Stimulated activated naive CD8-positive, alpha-beta T cell treated with anti-CD3 and anti-CD28 coated beads, Interleukin-15, amount 100 ng/mL, for 72 hours (primary cell): ENCODE measurements at places on chromosomes 3 and 15.

DNA sequence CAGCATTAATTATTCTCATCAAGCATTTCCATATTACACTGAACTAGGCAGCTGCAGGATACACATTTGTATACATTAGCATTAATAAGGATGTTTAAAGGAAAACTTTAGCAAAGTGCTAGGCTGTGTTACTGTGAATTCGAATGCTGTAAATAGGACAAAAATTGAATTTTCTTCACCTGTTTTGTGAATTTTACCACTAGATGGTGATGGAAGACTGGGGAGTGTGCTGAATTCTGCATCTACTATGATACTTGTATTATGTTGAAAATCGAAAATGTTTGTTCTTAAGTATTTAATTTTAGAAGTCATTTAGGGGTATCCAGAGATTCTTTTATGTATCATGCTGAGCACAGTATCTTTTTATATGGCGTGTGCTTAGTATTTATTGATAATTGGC, 12.3 kb upstream of the P2RY14 start:
- DNase-seq = no peak

GRCh38 chr3:197573048-197573767, 17.4 kb upstream of the BDH1 start:
- no peak for DNase-seq

DNA sequence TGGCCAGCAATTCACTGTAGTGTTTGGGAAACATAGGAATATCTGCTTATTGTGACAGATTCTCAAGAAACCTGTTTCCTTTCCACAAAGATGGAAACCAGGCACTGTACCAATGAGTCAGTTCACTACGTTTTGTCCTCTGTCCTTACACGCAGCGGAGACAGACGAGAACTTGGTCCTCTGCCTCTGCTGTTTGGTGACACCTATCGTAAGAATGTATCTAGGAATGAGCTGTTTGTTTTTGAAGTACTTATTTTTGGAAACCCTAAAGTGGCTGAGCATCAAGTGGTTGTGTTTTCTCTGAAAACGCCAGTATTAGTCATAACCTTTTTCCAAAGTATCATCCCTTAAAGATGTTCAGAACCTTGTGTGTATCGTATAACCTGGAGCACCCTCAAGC, 93.0 kb downstream of the PGPEP1L start:
- no peak for DNase-seq

- no peak for DNase-seq
Observed at GRCh38 chr15:51696566-51696965, 15.3 kb downstream of the SCG3 start.

- DNase-seq = no peak
Observed at GRCh38 chr3:26438981-26439884, 183.3 kb upstream of the LRRC3B start.

- no peak for DNase-seq
Observed at GRCh38 chr3:56921573-56922453, 120.1 kb upstream of the ARHGEF3 start.

DNA sequence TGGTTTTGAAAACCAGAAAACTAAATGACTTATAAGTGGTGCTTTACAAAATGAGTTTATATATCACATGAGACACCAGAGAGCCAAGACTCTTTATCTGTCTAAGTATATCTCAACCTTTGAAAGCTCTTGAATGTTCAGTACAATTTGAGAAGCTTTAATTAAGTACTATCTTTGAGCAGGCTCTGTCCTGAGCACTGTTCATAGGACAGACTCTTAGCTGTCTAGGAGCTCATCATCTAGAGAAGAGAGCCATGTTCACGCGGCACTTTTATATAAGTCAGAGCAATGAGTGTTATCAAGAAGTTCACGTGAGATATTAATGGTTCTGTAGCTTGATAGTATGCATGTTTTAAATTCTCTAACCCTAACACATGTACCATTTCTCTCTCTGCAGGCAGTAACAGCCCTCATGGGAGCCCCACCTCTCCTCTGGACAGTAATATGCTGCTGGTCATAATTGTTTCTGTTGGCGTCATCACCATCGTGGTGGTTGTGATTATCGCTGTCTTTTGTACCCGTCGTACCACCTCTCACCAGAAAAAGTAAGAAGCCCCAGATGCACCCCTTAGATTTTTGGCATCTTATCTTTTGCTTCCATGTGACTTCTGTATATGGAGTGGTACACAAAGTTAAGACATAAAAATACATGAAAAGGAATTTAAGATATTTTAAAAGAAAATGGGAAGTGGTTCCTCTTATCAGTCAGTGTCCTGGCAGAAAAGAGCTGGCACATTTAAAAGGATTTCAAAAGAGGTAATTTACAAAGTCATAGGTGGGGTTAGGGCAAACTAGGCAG, 86.0 kb downstream of the HCN4 start:
- DNase-seq = no peak

DNA sequence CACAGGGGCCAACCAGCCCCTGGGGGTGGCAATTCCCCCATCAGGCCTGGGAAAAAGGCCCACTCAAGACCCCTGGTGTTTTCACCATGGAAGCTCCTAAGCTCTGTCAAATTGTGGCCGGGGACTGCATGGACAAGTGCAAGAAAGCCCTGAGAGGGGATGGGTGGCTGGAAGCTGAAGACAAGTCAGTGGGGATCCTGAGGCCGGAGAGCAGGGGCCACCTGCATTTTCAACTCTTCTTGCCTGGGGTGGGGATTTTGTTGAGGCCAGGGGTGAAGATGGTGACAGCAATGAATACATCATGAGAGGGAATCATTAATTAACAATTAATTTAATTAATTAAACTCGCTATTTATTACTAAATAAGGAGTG, 33.9 kb downstream of the FEM1B start:
- DNase-seq = no peak
